Omental fat pad (tissue), 4 donors: ENCODE measurements at places on chromosomes 3 and 15.

DNA sequence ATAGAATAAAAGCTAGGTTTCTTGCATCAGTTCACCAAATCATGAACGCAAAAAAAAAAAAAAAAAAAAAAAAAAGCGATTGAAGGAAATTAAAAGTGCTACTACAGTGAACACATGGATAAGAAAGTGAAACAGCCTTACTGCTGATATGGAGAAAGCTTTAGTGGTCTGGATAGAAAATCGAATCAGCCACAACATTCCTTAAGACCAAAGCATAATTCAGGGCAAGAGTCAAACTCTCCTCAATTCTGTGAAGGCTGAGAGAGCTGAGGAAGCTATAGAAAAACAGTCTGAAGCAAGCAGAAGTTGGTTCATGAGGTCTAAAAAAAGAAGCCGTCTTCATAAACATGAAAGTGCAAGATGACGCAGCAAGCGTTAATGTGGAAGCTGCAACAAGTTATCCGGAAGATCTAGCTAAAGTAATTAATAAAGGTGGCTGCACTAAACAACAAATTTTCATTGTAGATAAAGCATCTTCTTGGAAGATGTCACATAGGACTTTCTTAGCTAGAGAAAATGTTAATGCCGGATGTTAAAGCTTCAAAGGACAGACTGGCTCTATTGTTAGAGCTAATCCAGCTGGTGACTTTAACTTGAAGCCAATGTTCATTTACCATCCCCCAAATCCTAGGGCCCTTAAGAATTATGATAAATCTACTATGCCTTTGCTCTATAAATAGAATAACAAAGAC lies 19.2 kb downstream of the P3H2 start:
- DNase-seq: no peak

DNA sequence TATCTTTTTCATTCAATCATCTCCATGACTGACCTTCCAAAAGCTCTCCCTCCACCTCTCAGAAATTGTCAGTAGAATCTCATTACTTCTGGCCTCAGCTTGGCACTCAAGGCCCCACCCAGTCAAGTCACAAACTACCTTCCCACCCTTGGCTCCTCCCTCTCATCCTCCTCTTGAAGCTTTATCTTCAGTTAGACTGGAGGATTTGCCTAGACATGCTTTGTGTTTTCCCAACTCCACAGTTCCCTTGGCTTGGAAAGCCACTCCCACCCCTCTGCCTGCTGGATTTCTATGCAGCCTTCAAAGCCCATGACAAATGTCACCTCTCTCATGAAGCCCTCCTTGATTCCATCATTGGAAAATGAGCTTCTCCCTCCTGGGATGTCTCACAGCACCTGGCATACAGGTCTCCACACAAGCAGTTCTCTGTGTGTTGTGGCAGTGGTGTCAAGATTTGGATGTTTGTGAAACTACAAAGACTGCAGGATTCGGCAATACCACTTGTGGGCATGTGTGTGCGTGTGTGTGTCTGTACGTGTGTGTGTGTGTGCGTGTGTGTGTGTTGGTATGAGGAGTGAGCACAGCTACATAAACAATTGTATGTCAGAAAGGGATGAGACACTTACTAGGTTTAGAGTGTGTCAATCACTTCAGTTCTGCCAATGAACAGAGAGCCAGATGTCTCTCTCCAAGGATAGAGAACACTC lies 45.3 kb upstream of the VPS8 start:
- no peak for DNase-seq

GRCh38 chr15:86608461-86609205 lies 529.0 kb downstream of the AGBL1 start:
- no peak for DNase-seq

DNA sequence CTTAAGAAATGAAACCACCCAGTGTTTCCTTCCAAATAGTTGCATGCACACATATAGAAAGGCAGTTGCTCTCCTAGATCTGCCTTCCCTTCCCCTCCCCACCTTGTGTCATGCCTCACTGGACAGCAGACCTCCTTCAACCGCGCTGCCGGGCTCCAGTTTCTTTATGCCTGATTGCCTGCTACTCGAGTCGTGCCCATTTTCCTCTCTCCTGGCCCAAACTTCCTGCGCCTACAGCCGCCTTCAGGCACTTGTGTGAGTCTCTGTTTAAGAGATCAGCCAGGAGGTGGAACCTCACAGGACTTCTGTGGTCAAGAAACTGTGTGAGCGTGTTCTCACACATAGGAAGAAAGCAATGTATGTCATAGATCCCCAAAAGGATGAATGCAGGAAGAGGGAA lies 8.8 kb upstream of the FAM107A start:
- no peak for DNase-seq

GRCh38 chr3:122677216-122677615 lies 3.4 kb upstream of the PARP14 start:
- no peak for DNase-seq

GRCh38 chr15:47846128-47846868 lies 129.0 kb downstream of the SEMA6D start:
- DNase-seq: no peak

- DNase-seq: no peak
Measured at GRCh38 chr3:1938975-1939374, 159.7 kb upstream of the CNTN4 start.

DNA sequence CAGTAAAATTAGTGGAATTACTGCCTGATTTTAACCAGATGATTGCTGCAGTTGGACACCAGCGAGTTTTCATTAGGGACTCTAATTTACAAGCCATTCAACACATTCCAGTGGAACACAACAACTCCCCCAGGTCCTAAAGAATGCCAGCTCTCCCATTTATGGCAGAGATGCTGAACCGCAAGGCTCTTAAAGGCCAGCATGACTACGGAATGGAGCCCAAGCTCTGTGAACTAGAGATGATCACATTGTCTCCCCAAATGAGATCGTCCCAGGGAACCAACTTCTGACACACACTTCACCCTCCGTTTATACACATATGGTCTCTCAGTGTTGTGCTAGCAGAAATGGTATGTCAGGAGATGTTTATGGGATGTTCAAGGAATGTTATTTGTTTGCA lies 446.2 kb upstream of the NR2F2 start:
- no peak for DNase-seq

DNA sequence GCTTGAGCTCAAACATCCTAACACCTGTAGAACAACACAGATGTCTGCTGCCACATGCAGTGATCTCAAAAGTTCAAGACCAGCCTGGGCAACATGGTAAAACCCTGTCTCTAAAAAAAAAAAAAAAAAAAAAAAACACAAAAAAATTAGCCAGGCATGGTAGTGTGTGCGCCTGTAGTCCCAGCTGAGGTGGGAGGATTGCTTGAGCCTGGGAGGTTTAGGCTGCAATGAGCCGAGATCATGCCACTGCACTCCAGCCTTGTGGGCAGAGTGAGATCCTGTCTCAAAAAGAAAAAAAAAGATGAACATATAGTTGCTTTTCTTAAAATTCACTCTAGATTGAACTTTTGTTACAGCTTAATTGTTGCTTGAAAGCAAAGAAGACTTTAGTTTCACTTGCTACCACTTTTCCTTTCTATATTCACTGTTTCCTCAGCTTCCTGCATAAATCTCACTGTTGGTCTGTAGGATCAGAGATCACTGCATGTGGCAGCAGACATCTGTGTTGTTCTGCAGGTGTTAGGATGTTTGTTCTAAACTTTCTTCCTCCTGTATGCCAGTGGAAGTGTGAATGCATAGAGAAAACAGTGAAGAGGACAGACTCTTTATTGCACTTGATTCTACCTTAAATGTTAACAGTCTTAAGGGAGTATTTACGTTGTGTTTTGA lies 12.6 kb downstream of the RAB11A start:
- no peak for DNase-seq

DNA sequence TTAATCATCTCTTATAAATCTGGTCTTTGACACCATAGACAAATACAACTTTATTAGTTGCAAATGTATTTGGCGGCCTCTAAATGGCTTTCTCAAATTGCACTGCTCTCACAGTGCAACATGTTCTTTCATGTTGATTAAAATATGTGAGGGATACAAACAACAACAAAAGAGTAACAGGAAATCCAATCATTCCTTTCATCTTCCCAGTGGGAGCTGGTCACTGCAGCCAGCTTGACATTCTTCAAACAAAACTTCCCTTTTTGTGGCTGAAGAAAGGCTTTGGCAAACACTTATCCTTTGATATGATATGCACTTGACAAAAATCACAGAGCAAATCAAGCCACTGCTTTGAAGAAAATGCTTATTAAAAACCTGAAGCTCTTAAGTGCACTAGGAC lies 973.6 kb downstream of the EPHA3 start:
- no peak for DNase-seq

GRCh38 chr3:175777495-175777894 lies 918.4 kb downstream of the NAALADL2 start:
- no peak for DNase-seq

DNA sequence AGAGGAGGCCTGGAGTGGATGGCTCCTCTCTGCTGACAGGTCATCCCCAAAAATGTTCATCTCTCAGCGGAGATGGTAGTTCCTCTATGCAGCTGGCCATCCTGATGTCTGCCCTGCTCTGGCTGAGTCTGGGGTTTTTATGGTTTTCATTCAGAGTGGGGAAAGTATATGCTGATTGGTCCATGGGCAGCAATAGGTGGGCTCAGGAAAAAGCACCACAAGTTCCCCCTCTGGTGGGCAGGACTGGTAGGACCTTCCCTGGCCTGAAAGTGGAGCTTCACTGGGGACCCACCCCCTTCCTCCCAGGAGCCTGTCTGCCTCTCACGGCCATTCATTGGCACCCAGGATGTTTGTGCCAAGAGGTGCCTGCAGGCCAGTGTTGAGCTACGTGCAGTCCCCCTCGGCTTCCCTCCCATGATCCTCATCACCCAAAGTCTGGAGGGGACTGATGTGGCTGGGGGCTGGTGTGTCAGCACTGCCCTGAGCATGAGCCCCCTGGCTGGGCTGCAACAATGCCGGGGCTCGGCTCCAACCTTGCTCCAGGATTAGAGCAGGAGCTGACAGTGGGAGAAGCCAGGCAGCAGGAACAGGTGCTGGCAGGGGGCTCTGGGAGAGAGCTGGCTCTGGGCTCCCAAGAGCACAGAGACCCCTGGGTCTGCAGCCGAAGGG lies 13.1 kb upstream of the BLOC1S6 start:
- no peak for DNase-seq

DNA sequence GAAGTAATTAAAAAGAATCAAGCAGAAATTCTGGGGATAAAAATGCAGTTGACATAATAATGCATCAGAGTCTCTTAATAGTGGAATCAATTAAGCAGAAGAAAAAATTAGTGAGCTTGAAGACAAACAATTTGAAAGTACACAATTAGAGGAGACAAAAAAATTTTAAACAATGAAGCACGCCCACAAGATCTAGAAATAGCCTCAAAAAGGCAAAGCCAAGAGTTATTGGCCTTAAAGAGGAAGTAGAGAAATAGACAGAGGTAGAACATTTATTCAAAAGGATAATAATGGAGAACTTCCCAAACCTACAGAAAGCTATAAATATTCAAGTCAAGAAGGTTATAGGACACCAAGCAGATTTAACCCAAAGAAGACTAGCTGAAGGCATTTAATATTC lies 113.3 kb downstream of the TBC1D2B start:
- DNase-seq: no peak

- no peak for DNase-seq
Measured at GRCh38 chr3:22239011-22239410, 488.0 kb upstream of the ZNF385D start.

DNA sequence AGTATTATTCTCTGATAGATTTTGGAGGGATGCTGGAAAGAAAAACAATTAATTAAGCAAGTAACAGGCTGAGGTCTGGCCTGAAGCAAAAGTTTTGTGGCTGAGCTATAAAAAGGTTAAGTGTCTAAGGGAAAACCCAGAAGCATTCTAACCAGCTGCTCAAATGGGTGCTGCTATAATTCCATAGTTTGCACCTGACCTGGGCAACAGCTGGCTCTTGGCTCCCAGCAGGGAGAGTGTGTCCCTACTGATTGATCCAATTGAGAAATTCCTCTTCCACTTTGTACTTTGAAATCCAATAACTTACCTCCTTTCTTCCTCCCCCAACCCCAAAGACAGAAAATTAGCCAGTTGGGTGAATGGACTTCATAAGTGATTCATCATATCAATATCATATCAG lies 27.7 kb upstream of the SMAD3 start:
- no peak for DNase-seq
